ENCODE measurements at places on chromosomes 1 and 21.

DNA sequence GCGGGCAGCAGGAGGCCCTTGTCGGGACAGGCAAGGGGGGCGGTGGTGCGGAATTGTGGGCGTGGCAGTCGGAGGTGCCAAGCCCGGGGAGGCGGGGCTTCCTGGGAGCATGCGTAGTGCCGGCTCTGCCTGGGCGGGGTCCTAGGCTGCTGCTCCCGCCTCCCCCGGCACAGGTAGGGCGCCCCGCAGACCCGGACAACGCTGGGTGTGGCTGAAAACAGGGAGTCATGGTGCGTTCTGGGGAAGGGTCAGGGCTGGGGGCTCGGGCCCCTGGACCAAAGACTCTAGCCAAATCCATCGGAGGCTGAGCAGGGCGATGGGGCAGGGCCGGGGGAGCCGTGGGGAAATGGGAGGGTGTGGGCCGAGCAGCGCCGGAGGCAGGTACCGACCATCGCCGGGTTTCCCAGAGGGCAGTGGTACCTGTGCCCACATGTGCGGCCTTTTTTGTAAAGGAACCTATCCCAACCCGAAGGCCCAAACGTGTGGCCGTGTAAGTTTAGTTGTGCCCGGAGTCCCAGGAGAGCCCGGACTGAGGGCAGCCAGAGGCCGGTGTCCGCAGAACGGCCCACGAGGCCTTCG, 231.9 kb downstream of the SDCCAG8 start:
- DNase-seq = no peak

GRCh38 chr1:70205071-70205433, 327 bp downstream of the LRRC40 start:
- no peak for DNase-seq

DNA sequence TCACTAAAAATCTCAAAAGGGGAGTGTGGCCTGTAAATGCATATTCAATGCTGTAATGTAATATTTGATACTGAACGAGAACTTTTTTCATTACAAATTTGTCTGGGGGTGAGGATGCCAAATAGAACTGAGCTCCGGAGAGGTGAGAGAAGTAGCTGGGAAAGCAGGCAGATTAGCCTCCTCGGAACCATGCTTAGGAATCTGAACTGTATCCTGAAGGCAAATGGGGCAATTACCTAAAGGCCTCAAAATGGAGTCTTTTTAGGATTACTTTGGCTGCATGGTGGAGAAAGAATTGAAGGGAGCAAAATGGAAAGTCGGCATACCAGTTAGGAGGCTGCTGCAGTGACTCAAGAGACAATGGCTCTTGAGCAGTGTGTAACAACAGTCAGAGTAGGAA, 178.8 kb downstream of the CDC7 start:
- no peak for DNase-seq

DNA sequence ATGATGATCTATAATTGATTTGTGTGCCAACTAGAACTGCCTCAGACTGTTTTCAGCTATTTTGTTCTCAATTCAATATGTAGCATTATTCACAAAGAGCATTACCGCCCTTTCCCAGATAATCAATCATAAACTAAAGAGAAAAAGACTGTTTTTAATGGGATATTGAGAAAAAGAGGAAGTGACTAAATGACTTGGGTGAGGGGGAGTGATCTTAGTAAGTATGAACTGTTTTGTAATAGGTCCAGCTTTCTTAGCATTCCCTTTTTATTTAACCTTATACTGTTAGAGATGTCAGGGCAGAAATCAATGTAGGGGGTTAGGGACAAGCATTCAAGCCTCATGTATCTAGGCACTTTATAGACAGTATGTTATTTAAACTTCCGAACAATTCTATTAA, 157.8 kb upstream of the DPYD start:
- no peak for DNase-seq

- DNase-seq = no peak
These were observed 2.6 kb downstream of the TNFRSF9 start for GRCh38 chr1:7938070-7938469.

DNA sequence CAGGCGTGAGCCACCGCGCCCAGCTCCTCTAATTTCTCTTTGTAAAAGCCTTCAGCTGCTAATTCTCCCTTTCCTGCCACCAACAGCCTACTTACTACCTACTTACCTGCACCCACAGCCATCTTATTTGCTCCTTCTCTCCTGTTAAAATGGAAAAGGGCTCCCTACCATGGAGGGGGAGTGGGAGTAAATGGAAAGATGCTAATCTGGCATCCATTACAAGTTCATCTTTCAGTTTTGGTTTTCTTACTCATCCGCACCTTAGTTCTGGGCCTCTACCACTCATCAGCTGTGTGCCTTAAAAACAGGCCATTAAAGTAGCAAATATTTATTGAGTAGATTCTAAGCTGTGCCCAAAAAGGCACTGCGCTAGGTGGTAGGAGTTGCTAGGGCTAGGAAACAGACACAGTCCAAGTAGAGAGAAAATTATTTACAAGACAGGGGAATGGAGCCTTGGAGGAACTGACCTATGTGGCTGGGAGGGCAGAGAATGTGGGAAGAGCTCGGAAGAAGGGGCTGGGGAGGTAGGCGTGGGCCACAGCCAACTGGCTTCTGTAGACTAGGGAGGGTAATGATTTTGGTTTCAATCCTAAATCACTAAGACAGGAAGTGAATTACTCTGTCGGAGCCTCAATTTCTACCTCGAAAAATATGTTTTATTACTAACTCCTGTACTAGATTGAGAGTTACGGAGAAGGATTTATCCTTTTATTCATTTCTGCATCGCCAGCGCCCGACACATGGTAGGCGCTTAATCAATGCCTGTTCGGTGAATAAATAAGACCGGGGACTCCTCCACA, 685 bp upstream of the DDI2 start:
- no peak for DNase-seq

DNA sequence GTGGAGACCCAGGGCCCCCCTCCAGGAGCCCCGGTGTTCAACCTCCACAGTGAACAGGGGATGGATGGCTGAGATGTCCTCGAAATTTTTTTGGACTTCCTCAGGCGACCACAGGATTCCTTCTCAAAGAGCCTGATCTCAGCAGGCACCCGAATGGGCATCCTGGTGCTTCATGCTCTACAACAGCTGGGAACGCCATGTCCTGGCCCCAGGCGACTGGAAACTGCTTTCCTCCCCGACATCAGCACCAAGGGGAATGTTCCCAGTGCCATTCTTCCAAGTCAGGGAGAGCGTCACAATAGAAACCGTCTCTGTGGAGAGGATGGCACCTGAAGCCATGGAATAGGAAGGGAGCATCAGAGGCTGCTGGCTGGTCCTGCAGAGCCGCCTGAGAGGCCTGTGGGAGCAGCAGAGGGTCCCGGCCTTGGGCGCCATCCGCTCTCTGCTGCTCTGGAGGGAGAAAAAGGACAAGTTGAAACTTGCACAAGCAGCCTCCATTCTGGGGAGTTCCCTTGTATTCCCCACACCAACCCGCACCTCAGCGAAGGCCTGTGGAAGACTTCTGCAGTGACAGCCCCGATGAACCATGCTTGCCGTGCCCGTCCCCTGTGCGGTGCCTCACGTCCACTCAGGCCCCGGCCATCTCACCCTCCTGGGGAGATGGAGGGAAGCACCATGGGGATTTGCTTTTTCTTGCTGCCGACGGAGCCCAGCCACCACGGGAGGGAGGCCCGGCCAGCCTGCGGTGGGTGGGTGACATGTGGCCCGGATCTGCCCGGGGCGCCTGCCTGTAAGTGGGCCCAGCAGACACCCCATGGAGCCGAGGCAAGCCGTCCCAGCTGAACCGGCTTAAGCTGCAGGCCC, 2.3 kb upstream of the ADARB1 start:
- no peak for DNase-seq

GRCh38 chr1:55589671-55590297, 374.6 kb upstream of the USP24 start:
- no peak for DNase-seq

GRCh38 chr1:223845037-223845809, 524 bp downstream of the TP53BP2 start:
- DNase-seq = no peak

GRCh38 chr1:76381450-76382097, 307.0 kb downstream of the ST6GALNAC3 start:
- no peak for DNase-seq

DNA sequence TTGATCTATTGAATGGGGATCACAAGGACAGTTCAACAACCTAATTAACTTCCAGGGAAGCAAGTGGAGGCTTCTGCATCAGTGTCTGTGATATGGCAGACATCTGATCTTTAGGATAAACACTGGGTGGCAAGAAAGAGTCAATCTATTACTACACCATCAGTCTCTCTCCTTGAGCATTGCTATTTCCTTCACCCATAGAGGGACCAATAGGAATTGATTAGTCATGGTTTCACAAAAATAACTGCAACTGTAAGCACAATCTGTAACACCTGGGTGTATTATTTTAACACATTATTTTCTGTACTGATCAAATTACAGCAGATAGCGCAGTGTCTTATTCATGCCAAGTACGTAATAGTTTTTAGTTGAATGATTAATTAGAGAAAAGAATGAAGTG, 50.3 kb downstream of the USP24 start:
- no peak for DNase-seq

DNA sequence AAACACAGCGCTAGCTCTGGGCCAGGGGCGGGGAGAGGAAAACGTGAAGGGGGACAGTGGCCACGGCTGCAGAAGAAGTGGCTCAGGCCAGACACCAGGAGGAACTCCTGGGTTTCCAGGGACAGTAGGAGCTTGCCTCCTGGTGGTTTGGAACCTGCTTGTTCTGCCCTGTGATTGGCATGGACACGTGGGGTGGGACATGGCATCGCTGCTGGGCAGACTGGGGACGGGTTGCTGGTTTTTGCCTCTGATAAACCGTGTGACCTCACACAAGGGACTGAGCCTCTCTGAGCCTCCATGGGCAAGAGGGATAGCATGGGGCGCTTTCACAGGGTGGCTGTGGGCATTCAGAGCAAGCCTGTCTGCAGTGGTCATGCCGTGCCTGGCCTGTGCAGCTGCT, 7.5 kb upstream of the PLCH2 start:
- no peak for DNase-seq

- no peak for DNase-seq
These were observed 4.2 kb downstream of the ADCY10 start for GRCh38 chr1:167909691-167910180.

DNA sequence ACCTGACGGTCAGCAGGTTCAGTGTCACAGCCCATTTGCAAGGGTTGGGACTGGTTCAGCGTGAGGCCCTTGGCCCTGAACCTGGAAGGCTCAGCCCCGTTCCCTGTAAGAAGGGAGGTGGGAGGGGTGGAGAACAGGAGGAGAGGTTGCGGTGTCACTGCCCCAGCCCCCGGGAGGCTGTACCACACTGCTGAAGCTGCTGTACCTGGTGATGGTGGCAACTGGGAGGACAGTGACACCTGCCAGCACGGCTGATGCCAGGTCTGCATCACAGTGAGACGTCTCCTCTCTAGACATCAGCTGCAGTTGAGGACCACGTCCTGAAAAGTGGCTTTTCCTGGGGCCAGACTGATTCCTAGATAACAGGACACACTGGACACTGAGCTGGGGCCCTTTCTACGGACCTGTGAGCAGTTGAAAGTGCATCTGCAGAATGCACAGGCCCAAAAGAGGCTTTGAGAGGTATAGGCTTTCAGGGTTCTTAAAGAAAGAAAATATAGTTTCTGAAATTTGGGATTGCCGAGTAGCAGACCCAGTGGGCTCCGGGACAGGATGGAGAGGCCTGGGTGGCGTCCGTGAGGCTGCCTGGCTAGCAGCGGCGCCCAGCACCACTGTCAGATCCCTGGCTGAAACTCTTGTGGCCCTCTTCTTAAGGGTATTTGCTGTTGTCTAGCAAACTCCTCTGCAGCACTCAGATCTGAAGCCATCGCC, 47.7 kb downstream of the COQ8A start:
- DNase-seq = no peak

- no peak for DNase-seq
These were observed 24.0 kb downstream of the C1QB start for GRCh38 chr1:22676916-22677583.

GRCh38 chr1:153374071-153374470, 1.4 kb downstream of the S100A12 start:
- DNase-seq = no peak
